Esophagus squamous epithelium (tissue), 5 donors: ENCODE measurements at places on chromosomes 2 and 18. TPM values are rescaled to one million over a fixed set of nuclear protein-coding genes. Genes with fewer than 3 reads are reported as not detected.

- peak; percentile 36 for DNase-seq
These were observed 579 bp downstream of the MAT2A start for GRCh38 chr2:85539361-85540132.

Gene C2orf66
- 0.18 TPM for total RNA-seq

Gene AQP12A
- total RNA-seq, result not detected

Gene MRPS5
- 55.4 TPM for total RNA-seq

- no peak for DNase-seq
These were observed 88.3 kb upstream of the HS6ST1 start for GRCh38 chr2:128406736-128407554.

Gene GAREM1
- 18.2 TPM for total RNA-seq

DNA sequence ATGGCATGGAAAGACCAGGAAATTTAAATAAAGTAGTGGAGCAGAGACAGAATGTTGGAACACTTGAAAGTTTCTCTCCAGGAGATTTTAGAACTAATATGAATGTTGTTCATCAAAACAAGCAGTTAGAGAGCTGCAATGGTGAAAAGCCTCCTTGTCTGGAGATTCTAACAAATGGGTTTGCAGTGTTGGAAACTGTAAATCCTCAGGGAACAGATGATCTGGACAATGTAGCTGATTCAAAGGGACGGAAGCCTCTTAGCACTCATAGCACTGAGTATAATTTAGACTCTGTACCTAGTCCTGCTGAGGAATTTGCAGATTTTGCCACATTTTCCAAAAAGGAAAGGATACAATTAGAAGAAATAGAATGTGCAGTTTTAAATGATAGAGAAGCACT lies 27.7 kb downstream of the AFTPH start:
- no peak for DNase-seq

DNA sequence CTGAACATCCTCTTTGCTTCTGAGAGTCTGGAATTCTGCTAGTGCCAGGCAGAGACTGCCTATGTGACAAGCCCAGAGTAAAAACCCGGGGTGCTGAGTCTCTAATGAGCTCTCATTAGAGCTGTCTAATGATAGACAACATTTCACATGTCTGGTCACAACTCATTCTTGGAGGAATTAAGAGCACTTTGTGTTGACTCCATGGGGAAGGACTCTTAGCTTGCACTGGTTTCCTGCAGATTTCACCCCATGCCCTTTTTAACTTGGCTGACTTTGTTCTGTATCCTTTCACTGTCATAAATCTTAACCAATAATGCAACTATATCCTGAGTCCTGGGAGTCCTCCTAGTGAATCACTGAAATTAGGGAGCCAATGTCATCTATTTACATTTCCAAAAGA lies 33.5 kb downstream of the FBXO15 start:
- no peak for DNase-seq

Gene ZAP70
- 3.5 TPM for total RNA-seq

DNA sequence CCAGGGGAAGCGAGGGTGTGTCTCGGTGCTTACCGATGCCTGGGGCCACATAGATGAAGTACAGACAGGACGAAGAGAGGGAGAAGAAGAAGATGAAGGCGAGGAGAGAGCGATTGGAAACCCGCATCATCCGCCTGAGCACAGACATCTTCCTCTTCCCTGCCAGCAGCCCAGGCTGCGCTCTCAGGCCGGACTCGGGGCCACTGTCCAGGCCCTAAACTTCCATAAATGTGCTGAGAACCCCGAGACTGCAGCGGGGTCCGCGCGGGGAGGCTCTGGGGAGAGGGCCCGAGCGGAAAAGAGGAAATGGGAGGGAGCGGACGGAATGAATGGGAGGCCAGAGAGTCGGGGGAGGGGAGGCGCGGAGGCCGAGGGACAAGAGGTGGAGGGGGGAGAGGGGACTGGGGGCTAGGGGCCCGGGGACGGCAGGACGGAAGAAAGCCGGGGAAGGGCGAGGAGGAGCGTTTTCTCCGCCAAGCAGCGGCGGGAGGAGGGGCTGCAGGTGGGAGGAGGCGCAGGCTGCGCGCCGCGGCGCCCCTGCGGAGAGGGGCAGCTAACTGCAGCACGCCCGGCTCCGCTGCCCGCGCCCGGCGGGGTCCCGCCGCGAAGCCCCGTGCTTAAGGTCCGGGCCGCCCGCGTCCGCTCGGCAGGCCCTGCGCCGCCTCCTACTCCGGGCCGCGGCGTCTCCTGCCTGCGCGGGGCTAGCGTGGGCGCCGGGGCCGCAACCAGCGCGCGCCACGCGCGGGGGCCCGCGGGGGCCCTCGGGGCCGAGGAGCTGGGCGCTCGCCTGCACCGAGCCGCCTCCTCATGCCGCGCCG lies at the start of gene B4GALT6:
B4GALT6 (minus strand) TSS at position 303 of the 818 bp plus-strand sequence; CDS start at position 148, 155 bp downstream.
- DNase-seq, result no peak

Gene GYPC
- 20.4 TPM for total RNA-seq

- no peak for DNase-seq
These were observed 7.0 kb downstream of the USP34 start for GRCh38 chr2:61463769-61464475.

- DNase-seq, result no peak
These were observed 130.3 kb downstream of the ARHGAP28 start for GRCh38 chr18:6859676-6860422.

GRCh38 chr18:11408555-11409065 lies 200.8 kb upstream of the SLC35G4 start:
- DNase-seq, result no peak

- no peak for DNase-seq
These were observed 26.2 kb downstream of the MMADHC start for GRCh38 chr2:149561309-149561926.

- DNase-seq, result no peak
These were observed 47.6 kb downstream of the COBLL1 start for GRCh38 chr2:164794016-164794415.

DNA sequence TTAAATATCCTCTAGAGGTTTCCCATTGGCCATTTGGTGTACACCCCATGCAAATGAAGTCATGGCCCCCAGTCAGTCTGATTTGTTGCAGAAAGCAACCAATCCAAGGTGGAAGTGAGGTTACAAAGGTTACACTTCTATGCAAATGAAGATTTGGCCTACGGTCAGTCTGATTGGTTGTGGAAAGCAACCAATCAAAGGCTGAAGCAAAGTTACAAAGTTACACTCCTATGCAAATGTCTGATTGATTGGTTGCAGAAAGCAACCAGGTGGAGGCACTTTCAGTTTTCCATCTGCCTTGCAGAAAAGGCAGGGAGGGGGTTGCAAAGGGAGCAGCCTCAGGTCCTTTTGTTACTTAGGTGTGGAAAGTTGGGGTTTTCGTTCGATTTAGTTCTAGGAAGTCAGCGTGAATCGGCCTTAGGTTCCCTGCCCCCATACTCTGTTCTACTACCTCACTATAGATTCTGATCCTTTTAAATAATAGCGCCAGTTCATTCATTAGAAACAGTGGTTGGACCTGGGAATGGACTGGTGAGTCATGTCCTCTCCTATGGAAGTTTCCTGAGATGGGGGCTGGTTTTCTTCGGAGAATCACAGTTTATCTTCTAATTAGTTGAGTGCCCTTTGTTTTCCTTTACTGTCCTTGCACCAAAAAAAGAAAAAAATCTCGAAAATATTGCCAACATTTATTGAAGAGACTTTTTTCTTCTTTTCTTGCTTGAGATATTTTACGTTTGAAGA lies 279.5 kb downstream of the AGAP1 start:
- no peak for DNase-seq

GRCh38 chr18:70151614-70152013 lies 53.9 kb downstream of the RTTN start:
- DNase-seq, result no peak

Gene DARS1
- total RNA-seq, result 87.5 TPM

Gene CREG2
- 2.0 TPM for total RNA-seq

Gene MERTK
- 13.7 TPM for total RNA-seq
